ENCODE measurements at places on chromosomes 7 and 10.

- peak; percentile 15 for DNase-seq
Observed at GRCh38 chr10:74799721-74800221, 26.6 kb upstream of the KAT6B start.

- no peak for DNase-seq
Observed at GRCh38 chr10:131259535-131259934, 52.0 kb downstream of the TCERG1L start.

GRCh38 chr10:70115948-70116682 lies 16.5 kb downstream of the AIFM2 start:
- peak; percentile 39 for DNase-seq

DNA sequence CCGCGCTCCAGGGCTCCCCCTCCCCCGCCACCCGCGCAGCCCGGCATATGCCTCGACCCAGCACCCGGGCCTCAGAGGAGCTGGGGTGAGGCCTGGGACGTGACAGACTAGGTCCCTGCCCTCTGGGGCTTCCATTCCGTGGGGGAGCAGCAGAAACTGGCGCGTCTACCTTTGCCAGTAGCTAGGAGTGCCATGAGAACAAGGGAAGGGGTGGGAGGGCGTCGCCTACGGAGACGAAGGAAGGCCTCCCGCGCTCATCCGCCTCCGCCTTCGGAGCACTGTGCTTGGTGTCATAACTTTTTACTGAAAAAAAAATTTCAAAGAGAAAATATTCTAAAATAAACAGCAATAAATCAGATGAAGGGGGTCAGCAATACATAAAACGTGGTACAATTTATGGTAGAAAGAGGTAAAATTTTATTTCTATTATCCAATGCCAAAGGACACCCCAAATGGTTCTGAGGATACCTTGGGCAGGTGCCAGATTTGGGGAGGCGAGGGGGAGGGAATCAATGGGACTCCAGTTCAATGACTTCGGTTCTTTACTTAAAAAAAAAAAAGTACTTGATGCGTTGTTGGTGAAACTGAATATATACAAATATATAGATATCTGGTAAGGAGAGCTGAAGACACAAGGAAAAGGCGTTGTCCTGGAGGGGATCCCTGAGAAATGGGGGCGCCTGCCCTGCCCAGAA lies 35.1 kb upstream of the GRID1 start:
- DNase-seq: no peak

- peak; percentile 26 for DNase-seq
Observed at GRCh38 chr7:16804674-16805439, at the start of gene AGR2. TSS of gene AGR2 (minus strand) at chr7:16804999. CDS start at chr7:16801796, 3,203 bp downstream.

DNA sequence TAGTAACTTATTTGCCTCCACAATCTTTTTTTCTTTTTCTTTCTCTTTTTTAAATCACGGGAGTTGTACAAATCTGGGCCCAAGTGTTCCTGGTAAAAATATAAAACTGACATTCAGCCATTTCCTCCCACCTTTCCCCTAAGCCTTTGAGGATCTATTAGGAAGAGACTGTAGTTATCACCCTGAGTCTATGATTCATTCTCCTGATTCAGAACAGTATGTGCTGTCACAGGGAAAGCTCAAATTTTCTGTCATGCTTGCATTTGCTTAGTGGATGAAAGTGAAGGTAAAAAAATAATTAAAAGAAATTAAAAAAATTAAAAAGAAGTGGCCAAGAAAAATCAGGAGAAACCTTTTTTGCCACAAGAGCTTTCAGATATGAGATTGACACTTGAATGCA lies 71.7 kb downstream of the KIF20B start:
- no peak for DNase-seq

- peak; percentile 82 for DNase-seq
Observed at GRCh38 chr10:21524526-21525366, 736 bp downstream of the SKIDA1 start.

GRCh38 chr7:156118248-156118645 lies 306.0 kb upstream of the SHH start:
- no peak for DNase-seq

GRCh38 chr7:18896343-18896975 lies 221.0 kb downstream of the TWIST1 start:
- DNase-seq: peak; percentile 25

DNA sequence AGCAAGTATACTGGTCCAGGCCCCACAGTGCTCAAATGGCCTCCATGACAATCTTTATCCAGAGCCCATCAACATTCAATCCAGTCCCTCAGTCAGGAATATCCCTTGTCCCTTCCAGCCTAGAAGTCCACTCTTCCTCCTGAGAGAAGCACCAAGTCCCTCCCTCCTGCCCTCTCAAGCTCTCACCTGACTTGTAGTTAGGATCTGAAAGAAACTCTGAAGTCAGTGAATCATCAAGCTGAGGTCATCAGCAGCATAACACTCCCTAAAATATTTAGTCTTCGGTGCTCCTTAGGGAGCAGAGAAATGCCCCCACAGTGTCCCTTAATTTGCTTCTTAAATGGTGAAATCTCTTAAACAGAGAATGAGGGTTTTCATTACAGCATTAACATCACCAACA lies 31.0 kb downstream of the GRM8 start:
- DNase-seq: no peak

DNA sequence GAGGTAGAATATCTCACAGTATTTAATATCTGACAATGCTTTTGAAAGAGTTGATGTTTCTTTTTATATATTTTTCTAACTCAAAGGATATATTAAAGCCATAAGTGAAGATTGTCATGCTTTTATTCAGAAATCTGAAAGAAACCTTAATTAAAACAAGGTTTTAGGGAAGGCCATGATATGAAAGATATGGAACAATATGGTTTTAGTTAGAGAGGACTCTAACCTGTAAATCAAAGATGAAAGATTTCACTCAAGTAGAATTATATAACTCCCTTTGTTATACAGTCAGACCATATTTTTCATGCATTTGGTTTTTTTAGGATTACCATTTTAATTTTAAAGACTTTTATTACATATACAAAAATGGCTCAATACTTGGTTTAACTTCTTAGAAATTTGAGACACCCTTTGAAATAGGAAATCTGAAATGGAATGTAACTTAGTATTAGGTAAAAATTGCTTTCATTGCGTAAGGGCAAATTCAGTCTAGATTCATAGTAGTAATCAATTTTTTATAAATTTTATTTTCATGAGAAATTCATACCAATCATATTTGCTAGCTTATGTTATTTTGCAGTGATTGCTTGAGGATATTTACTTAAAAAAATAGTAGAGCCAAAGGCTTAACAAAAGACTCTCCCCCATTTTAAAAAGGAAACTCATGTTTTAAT lies 119.8 kb downstream of the TWIST1 start:
- no peak for DNase-seq

DNA sequence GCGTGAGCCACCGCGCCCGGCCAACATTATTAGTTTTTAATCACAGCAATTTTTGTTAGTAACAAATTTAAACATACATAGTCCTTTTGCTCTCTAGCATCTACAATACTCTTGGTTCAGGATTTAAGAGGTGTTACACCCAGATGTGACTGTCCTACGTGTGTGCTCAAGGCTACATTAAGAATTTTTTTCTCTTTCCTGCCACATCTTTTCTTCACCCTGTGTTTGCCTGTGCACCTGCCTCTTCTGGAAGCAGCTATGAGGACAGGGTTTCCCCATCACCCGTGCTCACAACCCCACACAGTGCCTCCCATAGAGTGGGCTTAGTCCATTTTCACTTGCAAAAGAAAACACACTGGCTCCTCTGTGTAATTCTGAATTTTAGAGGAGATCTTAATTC lies 186.7 kb upstream of the KLF6 start:
- DNase-seq: no peak

DNA sequence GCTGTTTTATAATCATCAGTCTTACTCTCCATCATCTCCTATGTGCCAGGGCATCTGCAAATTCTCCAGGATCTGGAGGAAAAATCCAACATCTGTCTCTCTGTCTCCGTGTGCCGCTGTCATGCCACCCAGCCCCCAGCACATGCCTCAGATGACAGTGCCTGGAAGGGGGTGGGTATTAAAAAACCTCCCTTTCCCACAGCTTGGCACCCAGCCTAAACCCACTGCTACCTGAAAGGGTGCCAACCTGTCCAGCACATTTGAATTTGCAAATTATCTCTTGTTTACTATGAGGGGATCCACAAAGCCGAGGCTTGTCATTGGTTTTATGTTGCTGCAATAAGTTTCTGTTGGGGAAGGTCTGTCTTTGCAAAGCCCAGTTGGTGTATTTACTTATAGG lies 73.1 kb downstream of the EMX2 start:
- DNase-seq: no peak

Measured in lung (tissue), 17 donors.